Posterior vena cava (tissue), 2 donors: ENCODE measurements at places on chromosomes 5 and 9. TPM values are rescaled to one million over a fixed set of nuclear protein-coding genes. Genes with fewer than 3 reads are reported as not detected.

The LRRC26 gene
- not detected for total RNA-seq

DNA sequence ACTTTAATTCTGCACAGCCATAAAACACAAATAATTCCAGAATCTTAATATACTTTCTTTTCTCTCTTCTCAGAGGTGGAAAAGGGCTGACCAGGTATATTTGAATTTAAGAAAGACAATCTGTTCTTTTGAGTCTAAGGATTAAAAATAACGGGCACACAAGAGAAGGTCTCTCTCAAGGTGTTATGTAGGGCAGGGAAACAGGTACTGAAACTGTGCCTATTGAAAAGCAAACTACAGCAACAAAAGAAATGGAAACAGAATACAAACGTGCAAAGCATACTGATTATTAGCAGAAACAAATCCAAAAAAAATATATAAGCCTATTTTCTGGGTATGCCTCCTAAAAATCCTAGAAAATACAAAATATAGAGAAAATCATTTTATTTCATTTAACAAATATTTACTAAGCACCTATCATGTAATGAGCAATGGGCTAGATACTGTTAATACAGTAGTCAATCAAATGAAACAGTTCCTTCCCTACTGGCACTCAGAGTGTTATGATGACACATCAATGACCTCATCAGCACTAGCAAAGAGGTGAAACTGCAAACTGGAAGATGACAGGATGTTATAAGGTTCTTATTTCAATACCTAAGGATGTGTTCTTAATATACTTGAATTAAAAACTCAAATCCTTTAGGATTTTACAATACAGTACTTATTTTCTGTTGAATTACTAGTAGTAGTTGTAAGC is 87.7 kb downstream of the AUH start:
- DNase-seq = no peak

DNA sequence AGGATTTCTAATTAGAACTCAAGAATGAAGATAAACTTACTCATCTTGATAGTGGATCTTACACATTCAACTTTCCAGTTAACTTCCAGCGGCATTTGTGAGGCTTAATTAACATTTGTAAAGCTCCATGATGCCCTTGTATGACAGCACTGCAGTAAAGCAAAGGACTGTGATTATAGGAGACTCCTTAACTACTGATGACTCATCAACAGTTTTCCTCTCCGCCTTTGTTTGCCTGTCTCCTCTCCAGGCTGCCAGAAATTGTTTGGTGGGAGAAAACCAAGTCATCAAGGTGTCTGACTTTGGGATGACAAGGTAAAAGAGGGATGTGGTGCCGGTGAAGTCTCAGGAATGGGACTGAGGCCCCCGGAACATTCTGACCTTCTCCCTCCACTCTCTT is 20.4 kb upstream of the CYFIP2 start:
- no peak for DNase-seq

DNA sequence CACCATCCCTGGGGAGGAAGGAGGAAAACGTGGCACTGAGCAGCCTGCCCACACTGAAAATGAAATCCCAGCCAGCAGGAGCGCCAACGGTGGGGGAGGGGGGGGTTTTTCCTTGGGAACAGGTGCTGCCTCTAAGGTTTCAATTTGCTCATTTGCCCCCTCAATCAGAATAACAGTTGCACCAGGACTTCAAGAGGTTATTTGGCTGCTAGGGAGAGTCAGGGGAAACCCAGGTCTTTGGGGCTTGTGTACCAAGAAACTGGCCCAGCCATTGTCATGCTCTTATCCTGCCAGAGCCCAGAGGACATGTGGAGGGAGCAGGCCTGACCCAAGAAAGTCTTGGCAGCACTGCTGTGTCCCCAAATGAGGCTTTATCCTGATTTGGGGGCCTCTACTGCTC is 66.5 kb downstream of the NDFIP1 start:
- DNase-seq = no peak

GRCh38 chr5:171673840-171674239 is 111.8 kb upstream of the SMIM23 start:
- no peak for DNase-seq

DNA sequence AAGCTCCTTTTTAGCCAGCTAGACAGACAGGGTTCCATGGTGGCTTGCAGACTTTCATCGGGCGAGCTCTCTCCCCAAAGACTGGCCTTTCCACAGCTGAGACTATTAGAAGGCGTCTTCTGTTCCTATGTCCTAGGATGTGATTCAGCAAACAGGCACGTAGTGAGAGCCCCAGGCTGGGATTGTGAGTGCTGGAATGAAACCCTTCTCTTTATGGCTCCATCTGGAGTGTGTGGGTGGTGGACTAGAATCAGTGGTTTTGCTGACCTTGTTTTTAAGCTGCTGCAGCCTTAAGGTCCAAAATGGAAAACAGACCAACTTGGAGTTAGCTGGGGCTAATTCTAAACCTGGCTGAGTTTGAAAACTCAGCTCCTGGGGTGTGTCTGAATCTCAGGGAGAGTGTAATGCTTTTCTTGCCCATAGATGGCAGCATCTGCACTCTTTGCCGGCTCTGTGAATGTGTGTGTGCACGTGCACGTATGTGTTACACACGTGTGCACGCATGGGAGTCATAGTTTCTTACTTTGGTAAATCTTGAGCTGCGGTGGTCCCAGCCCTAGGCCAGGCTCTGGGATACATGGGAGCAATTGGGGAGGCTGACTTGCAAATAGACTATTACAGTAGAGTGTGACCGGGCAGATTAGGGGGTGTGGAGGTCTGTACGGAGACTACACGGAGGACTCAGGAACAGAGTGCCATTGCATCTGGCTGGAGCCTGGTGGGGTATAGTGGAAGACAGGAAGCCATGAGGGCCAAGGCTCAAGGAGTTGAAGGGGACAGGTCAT is 10.7 kb downstream of the GSN start:
- peak; percentile 88 for DNase-seq
